ENCODE measurements at places on chromosomes 3 and 15.

- no peak for DNase-seq
- H3K4me1 ChIP-seq = peaks cover 21% of the 10 kb centered on the region
- H3K27ac ChIP-seq = no peak overlapping the region
- no peaks in the 10 kb centered on the region for H3K27me3 ChIP-seq
Observed at GRCh38 chr3:195195321-195196209, 75.4 kb downstream of the XXYLT1 start.

DNA sequence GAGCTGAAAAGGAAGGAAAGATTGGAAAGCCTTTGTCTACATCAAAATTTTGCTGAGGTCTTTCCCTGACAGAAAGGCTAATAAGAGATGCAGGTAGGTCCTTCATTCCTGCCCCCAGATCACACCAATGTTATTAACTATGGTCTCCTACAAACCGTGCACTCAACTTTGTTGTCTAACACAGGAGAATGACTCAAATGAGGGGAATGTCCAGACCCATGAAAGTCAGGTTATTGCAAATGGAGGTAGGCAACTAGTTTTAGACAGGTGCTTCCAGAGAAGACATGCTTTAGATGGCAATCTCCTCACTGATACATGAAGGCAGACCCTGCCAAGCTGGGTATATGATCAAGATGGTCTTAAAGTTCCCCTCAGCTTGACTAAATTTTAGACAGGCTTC, 51.0 kb downstream of the NFKBIZ start:
- H3K4me1 ChIP-seq = peaks cover 13% of the 10 kb centered on the region
- no peaks in the 10 kb centered on the region for H3K27me3 ChIP-seq
- no peaks in the 10 kb centered on the region for H3K36me3 ChIP-seq
- DNase-seq = no peak
- H3K27ac ChIP-seq = no peak overlapping the region

- peak overlapping the region; percentile 91 for H3K27ac ChIP-seq
- DNase-seq = no peak
- H3K4me1 ChIP-seq = peaks cover 74% of the 10 kb centered on the region
- H3K27me3 ChIP-seq = no peaks in the 10 kb centered on the region
- peak overlapping the region; percentile 16 for H3K4me3 ChIP-seq
Observed at GRCh38 chr3:149314807-149315578, 18.4 kb downstream of the TM4SF18 start.

DNA sequence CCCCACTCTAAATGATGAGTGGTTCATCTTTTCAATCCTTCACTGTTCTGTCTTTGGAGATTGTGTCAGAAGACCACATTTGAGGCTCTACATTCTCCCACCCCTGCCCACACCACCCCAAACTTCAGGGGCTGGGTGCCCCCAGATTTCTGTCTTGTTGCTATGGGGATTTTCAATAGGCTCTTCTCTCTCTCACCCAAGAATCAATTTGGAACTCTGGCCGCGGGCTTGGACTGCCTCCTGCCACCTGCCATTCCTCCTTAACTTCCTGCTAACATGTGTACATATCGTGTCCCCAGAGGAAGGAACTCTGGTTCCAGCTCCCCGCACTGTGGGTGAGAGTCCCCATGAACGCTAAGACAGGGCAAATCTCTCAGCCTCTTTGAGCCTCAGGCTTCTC, 67.4 kb upstream of the LARS2 start:
- H3K4me1 ChIP-seq = no peaks in the 10 kb centered on the region
- H3K27me3 ChIP-seq = peaks cover 81% of the 10 kb centered on the region
- H3K4me3 ChIP-seq = no peak overlapping the region
- no peak overlapping the region for H3K27ac ChIP-seq
- no peak for DNase-seq

DNA sequence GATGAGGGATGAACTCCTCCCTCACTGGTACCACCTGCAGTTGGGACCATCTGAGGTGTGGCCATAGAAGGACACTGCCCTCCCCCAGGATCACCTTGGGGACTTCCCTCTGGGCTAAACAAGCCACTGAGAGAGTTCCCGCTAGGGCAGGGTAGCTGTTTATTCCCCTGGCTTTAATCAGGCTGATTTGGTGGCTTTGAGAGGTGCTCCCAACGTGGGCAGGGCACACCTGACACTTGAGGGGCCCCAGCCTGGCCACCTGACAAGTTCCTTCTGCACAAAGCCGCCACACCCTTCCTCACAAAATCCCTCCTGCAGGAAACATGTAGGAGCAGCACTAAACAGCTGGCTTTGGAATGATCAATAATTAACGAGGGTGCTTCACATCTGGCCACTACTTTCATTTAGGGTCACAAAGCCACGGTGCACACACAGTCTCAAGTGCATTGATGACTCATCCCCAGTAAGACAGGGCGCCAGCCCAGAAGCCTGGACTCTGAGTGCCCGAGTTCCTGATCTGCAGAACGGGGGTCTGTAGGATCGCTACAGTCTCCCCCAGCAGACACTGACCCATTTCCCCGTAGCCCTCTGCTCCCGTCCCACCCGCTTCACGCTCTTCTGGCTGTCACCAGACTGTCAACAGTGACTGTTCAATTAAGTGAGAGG, 75.1 kb downstream of the ATP10A start:
- no peaks in the 10 kb centered on the region for H3K4me1 ChIP-seq
- peak; percentile 0 for DNase-seq
- no peaks in the 10 kb centered on the region for H3K36me3 ChIP-seq
- no peak overlapping the region for H3K27ac ChIP-seq
- no peaks in the 10 kb centered on the region for H3K27me3 ChIP-seq

GRCh38 chr3:69998759-69999139, 784 bp upstream of the SAMMSON start:
- DNase-seq = no peak
- H3K4me1 ChIP-seq = peaks cover 16% of the 10 kb centered on the region
- H3K4me3 ChIP-seq = peak overlapping the region; percentile 62

DNA sequence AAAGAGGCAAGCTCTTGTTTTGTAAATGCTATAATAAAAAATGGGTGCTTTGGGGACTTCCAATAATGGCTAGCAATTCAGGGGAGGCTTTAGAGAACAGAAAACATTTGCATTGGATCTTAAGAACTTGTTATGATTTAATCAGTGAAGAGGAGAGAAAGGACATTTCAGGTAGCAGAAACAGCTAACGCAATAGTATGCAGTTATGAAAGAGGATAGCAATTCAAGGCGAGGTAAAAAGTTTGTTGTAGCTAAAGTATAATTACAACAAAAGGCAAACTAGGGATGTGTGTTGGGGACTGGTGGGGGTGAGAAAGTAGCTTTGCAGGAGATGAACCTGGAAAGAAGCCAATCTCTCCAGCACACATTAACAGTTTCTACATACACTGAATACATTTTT, 558.7 kb upstream of the SEMA6D start:
- DNase-seq = no peak
- no peaks in the 10 kb centered on the region for H3K27me3 ChIP-seq
- no peak overlapping the region for H3K4me3 ChIP-seq
- no peaks in the 10 kb centered on the region for H3K36me3 ChIP-seq
- H3K27ac ChIP-seq = no peak overlapping the region
- no peaks in the 10 kb centered on the region for H3K4me1 ChIP-seq

- peaks cover 15% of the 10 kb centered on the region for H3K4me1 ChIP-seq
- H3K4me3 ChIP-seq = peak overlapping the region; percentile 64
- peaks cover 29% of the 10 kb centered on the region for H3K27me3 ChIP-seq
- H3K27ac ChIP-seq = no peak overlapping the region
- H3K36me3 ChIP-seq = no peaks in the 10 kb centered on the region
- no peak for DNase-seq
Observed at GRCh38 chr3:128846486-128846891, 32.9 kb upstream of the ACAD9 start.

All from Calu3 (cell line).